ENCODE measurements at places on chromosomes 11 and 22. TPM values are rescaled to one million over a fixed set of nuclear protein-coding genes. Genes with fewer than 3 reads are reported as not detected.

DNA sequence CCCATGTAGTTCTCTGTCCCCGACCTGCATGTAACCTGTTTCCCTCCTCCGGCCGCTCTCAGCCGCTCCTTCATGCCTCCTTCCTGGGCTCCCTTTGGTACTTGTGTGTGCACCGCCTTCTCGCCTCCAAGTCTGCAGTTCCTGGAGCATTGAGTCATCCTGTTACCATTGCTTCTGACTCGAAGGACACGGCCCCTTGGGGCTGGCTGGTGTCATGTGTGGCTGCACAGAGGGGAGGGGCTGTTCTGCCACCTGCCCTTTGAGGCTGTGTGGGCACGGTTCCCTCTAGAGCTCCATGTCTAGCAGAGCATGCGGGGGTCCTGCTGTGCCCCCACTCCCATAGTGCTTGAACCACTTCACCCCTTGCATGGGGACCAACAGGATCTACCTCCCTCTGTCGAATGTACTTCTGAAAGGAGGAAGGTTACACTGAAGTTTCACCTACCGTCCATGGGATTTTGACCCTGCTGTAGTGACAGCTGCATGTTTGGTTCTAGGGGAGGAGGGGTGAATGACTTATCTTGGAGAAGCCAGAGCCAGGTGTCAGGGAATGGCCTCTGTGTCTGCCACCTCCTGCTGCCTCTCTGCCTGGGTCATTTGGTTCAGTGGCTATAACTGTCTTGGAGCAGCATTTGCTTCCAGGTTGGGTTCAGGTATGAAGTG lies 39.6 kb downstream of the BCR start:
- H3K4me3 ChIP-seq = peak overlapping the region; percentile 4
- DNase-seq = peak; percentile 83
- no peak overlapping the region for H3K27ac ChIP-seq
- H3K4me1 ChIP-seq = peaks cover 51% of the 10 kb centered on the region
- no peaks in the 10 kb centered on the region for H3K36me3 ChIP-seq

DNA sequence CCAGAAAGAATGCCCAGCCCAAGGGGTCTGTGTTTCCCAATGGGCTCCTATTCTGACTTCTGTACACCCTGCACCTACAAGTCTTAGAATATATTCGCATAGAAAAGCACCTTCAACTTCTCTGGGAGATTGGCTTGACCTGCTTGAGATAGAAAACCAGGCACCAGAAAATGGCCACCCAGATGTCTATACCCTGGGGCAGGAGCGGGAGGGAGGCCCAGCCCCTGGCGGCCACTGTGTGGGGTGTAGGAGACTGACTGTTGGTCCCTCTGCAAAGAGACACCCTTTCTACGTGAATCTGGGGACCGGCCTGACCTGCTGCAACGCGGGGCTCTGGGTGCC lies 8.5 kb downstream of the DENND6B start:
- H3K4me1 ChIP-seq = peaks cover 6% of the 10 kb centered on the region
- no peak overlapping the region for H3K4me3 ChIP-seq
- H3K36me3 ChIP-seq = no peaks in the 10 kb centered on the region

- DNase-seq = no peak
- no peaks in the 10 kb centered on the region for H3K27me3 ChIP-seq
- no peak overlapping the region for H3K4me3 ChIP-seq
- peaks cover 8% of the 10 kb centered on the region for H3K4me1 ChIP-seq
- H3K27ac ChIP-seq = no peak overlapping the region
- H3K36me3 ChIP-seq = no peaks in the 10 kb centered on the region
Measured at GRCh38 chr22:38016182-38017151, 32.1 kb upstream of the SOX10 start.

DNA sequence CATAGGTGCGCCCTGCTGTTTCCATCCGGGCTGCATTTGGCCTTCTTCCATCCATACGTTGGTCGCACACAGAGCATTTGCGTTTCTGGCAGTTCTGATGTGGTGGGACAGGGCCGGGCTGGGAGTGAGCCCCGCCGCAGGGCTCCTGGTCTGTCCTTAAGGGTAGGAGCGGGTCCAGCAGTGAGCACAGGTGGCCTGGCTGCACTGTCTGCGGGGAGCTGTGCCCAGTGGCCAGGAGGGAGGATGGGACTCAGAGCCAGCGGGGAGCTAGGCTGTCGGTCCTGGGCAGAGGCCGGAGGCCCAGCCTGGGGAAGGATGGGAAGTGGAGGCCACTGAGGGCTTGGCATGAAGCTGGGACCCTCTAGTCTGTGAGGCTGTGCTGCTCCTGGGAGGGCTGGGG lies 385.1 kb downstream of the TBC1D22A start:
- H3K27ac ChIP-seq = no peak overlapping the region
- H3K4me3 ChIP-seq = no peak overlapping the region
- H3K36me3 ChIP-seq = peaks cover 6% of the 10 kb centered on the region
- no peak for DNase-seq

DNA sequence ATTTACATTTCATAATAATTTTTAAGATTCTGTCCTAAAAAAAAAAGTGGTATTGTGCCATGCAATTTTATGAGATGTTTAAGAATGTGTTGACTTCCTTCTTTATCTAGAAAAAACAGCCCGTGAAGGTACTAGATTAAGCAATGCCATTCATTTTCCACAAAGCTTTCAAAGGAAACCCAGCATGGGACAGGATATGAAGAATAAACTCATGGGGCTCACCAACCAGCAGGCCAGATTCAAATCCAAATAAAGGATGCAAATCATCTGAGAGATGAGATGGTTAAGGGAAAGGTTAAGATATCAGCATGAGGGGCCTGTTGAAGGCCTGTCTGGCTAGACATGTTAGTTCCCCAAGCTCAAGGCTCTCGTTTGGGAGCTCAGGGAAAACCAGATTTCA lies 199.1 kb downstream of the SWAP70 start:
- H3K36me3 ChIP-seq = no peaks in the 10 kb centered on the region
- no peak overlapping the region for H3K27ac ChIP-seq
- H3K27me3 ChIP-seq = no peaks in the 10 kb centered on the region
- no peak overlapping the region for H3K4me3 ChIP-seq

- peak; percentile 93 for DNase-seq
- H3K4me3 ChIP-seq = no peak overlapping the region
- peak overlapping the region; percentile 46 for H3K27ac ChIP-seq
- H3K36me3 ChIP-seq = no peaks in the 10 kb centered on the region
Measured at GRCh38 chr11:28819741-28820140, 711.6 kb downstream of the METTL15 start.

SORL1 gene
- total RNA-seq = 5.9 TPM

DNA sequence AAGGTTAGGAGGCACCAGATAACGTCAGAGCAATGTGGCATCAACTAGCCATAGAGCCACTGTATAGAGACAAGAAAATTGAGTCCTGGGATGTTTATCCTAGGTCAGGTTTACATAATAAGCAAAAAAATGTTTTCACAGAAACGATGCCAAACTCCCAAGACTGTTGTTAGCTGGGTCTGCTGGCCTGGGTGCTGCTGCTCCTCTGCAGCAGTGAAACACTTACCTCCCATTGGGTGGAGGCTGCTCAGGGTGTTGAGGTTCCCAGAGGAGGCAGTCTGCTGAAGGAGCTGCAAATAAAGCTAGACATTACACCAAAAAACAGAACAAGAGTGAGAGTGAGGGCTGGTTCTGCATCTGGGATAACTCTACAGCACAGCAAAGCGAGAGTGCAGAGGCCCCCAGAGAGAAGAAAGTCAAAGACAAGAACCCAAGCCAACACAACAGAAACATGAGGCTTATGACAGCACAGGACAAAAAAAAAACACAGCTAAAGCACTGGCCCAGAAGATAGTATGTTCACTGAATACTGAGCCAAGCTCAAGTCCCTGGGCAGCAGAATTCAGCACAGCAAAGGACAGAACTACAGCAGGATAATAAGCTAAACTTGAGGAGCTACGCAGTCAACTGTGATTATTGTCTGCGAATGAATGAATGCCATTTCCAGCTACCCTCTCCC lies 29.9 kb upstream of the RAPSN start:
- no peak overlapping the region for H3K27ac ChIP-seq
- no peaks in the 10 kb centered on the region for H3K27me3 ChIP-seq
- peaks cover 98% of the 10 kb centered on the region for H3K36me3 ChIP-seq
- H3K4me3 ChIP-seq = no peak overlapping the region
- DNase-seq = no peak
- peaks cover 8% of the 10 kb centered on the region for H3K4me1 ChIP-seq

GRCh38 chr11:42407341-42407740 lies 904.5 kb upstream of the API5 start:
- H3K27me3 ChIP-seq = no peaks in the 10 kb centered on the region
- H3K27ac ChIP-seq = no peak overlapping the region
- no peaks in the 10 kb centered on the region for H3K36me3 ChIP-seq

TNNT3 gene
- total RNA-seq = not detected

DNA sequence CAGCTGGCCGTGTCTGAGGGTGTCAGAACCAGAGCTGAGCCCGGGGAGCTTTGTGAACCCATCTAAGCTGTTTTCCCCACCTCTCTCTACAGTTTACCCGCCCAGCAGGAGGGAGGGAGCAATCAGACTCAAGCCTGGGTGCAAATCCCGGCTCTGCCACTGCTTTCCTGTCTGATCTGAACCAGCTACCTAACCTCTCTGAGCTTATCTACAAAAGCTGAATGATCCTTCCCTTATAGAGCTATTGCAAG lies 252 bp downstream of the APOL2 start:
- peak overlapping the region; percentile 97 for H3K27ac ChIP-seq
- H3K27me3 ChIP-seq = no peaks in the 10 kb centered on the region
- H3K4me3 ChIP-seq = peak overlapping the region; percentile 97
- peaks cover 28% of the 10 kb centered on the region for H3K4me1 ChIP-seq
- no peak for DNase-seq

- no peaks in the 10 kb centered on the region for H3K27me3 ChIP-seq
- peak overlapping the region; percentile 32 for H3K27ac ChIP-seq
- peak; percentile 76 for DNase-seq
- H3K4me1 ChIP-seq = peaks cover 13% of the 10 kb centered on the region
- no peak overlapping the region for H3K4me3 ChIP-seq
Measured at GRCh38 chr11:32706985-32707741, 87.3 kb downstream of the CCDC73 start.

- no peak for DNase-seq
- no peaks in the 10 kb centered on the region for H3K36me3 ChIP-seq
- peaks cover 15% of the 10 kb centered on the region for H3K4me1 ChIP-seq
- H3K27ac ChIP-seq = no peak overlapping the region
- H3K27me3 ChIP-seq = no peaks in the 10 kb centered on the region
Measured at GRCh38 chr22:39092111-39092862, 4.8 kb upstream of the APOBEC3H start.

GRCh38 chr11:61917334-61918109 lies at the start of gene RAB3IL1:
Gene RAB3IL1, minus strand, starts transcription at chr11:61917566. Its CDS starts 199 bp downstream, at chr11:61917367.
- no peaks in the 10 kb centered on the region for H3K36me3 ChIP-seq
- peaks cover 6% of the 10 kb centered on the region for H3K4me1 ChIP-seq
- H3K4me3 ChIP-seq = peak within 1 kb of the TSS; percentile 77
- DNase-seq = no peak

ISX gene
- total RNA-seq = not detected

TMEM121B gene
- total RNA-seq = 0.07 TPM

NPAS4 gene
- not detected for total RNA-seq

DNA sequence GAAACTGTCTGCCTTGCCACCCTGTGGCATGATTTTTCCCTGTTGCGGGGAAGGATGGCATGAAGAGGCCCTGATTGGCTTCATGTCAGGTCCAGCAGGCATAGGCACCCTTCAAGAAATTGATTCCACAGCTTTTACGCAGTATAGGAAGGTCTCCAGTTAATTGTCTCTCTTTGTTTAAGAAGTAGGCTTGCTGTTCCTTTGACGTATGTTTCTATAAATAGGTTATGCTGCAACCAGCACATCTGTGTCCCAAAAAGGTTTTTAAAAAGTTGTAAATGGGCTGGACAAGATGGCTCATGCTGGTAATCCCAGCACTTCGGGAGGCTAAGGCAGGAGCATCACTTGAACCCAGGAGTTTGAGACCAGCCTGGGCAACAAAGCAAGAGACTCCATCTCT lies 62.6 kb downstream of the CD6 start:
- H3K4me3 ChIP-seq = no peak overlapping the region
- no peaks in the 10 kb centered on the region for H3K27me3 ChIP-seq
- no peak for DNase-seq
- H3K4me1 ChIP-seq = no peaks in the 10 kb centered on the region
- no peak overlapping the region for H3K27ac ChIP-seq

DNA sequence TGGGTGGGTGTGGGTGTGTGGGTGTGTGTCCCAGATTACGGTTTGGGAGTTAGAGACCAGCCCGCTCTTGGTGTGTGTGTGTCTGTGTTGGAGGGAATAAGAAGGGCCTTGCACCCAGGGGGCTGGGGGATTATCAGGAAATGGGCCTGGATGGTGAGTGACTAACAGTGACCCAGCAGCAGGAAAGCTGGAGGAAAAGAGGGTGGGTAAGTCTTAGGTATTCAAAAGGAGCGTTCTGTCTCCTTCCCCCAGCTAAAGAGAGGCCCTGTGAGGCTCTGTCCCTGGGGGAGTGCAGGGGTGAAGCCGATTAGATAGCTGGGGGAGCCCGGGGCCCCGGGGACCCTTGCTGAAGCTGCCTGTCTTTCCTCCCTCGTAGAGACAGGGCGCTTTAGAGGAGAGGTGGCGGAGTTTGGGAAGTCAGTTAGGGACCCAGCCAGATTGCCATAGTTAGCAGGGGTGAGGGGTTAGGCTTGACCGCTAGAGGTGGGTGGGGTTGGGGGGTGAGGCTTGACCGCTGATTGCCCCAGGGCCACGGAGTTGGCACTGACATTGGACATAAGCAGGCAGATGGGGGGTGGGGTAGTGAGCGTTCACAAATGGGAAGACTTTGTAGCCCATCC lies 1.5 kb downstream of the OAF start:
- H3K27ac ChIP-seq = peak overlapping the region; percentile 25
- H3K27me3 ChIP-seq = no peaks in the 10 kb centered on the region

RTN4R gene
- 2.7 TPM for total RNA-seq

DNA sequence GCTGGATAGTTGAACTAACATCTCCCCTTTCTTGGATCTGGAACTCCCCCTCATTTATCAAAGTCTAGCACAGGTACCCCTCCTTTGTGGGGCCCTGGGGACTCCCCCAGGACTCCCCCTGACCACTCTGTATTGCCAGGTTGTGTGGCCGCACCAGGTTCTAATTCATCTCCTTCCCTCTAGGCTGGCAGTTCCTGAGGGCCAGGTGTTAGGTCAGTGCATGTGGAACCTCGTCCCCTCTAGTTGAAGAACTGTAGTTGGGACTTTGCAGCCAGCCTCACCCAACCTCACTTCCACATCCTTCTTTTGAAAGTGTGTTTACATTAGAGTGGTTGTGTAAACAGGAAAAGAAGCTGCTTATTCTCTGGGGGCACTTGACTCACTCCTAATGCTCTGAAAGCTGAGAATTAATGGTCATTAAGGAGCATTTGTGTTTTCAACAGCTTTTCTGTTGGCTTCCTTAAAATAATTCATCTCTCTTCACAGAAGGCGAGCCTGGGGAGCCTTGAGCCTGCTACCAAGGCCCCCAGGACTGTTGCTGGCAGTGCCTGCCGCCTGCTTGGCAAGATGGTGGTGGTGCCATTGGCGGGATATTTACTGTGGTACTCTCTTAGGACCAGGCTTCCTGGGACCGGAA lies 11.8 kb downstream of the UPB1 start:
- DNase-seq = peak; percentile 33
- H3K27ac ChIP-seq = no peak overlapping the region
- no peaks in the 10 kb centered on the region for H3K27me3 ChIP-seq
- no peaks in the 10 kb centered on the region for H3K36me3 ChIP-seq
- H3K4me1 ChIP-seq = peaks cover 13% of the 10 kb centered on the region

Measured in MCF 10A (cell line).